Activated CD4-positive, alpha-beta T cell treated with anti-CD3 and anti-CD28 coated beads for 4 hours (primary cell): ENCODE measurements at places on chromosomes 1 and 21.

- DNase-seq: peak; percentile 34
Measured at GRCh38 chr21:17818186-17819113, 706 bp downstream of the C21orf91 start.

DNA sequence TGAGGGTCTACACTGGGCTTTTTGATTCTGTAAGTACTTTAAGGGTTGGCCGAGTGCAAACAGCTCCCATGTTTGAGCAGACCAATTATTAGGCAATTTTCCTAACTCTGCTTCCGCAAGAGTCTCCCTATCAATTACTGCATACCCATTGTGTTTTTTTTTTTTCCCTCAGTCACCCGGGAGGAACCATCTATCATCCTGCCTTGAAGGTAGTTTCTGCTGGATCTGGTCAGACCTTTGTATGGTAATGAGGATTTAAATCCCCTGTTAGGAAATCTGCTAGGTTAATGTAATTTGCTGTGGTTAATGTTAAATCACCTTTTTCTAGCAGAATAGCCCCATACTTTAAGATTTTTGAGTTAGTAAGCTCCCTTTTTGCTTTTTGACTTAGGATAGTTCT, 40.8 kb upstream of the WARS2 start:
- DNase-seq: no peak

DNA sequence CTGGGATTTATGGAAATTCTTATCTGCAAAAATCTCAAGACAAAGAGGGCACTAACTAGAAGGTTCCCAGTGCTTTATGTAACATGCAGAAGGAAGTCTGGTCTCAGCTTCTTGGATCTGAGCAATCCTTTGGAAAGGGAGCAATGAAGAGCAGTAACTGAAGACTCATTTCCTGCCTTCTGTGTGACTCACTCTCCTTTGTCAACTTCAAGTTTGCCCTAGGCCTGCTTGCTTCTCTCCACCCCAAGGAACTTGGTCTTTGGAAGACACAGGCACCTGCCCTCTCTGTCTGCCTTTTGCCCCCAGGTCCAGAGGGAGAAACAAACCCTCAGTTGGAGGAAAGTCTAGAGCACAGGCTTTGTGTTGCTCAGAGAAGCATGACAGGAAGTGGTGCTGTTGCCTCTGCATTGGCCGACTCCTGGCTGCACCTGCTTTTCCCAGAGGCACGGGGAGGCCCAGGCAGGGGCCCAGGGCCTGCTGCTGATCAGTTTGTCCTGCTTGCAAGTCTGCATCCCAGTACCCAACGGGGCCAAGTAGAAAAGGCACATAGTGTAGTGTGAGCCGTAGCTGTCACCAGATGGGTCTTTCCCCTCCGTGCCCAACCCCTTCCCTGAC, 137.2 kb downstream of the DHRS3 start:
- peak; percentile 20 for DNase-seq

DNA sequence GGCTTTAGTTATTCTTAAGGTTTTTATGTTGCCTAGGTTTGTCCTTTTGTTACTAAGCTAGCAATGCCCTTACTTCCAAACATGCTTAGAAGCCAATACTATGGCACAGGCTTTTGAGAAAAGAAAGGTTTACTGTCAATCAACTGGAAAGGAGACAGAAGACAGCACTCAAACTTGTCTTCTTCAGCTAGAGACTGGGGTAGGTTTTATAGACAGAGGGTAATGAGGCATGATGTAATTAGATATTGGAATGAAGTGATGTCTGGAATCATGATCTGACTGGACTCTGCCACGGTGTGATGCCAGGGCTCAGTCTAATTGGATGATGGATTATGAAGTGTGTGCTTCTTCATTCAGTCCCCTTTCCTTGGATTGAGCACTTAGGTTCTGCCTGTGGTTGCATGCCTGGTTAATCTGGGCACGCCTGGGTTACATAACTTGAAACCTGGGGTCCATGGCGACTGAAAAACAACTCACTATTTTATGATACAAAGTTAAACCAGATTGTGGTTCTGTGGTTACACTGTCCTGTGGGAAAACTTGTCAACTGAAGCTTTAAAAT, 625.8 kb downstream of the BRINP3 start:
- no peak for DNase-seq

- DNase-seq: no peak
Measured at GRCh38 chr1:30405631-30406212, 317.7 kb downstream of the MATN1 start.
